Melanocyte of skin (primary cell): ENCODE measurements at places on chromosomes 2 and 18. TPM values are rescaled to one million over a fixed set of nuclear protein-coding genes. Genes with fewer than 3 reads are reported as not detected.

The ALPP gene
- total RNA-seq: not detected in 2 replicates

The ARL4C gene
- 11.9 and 19.3 TPM in 2 replicates for total RNA-seq

The CAPN14 gene
- 0.33 and 0.62 TPM in 2 replicates for total RNA-seq

The KHK gene
- 1.5 and 2.8 TPM in 2 replicates for total RNA-seq

The MREG gene
- total RNA-seq: 40.7 and 41.0 TPM in 2 replicates

The OTX1 gene
- total RNA-seq: under 0.01 and 0.34 TPM in 2 replicates

The CFAP65 gene
- under 0.01 TPM in 1 of 2 replicates, not detected in the other for total RNA-seq

The LYPD1 gene
- total RNA-seq: 122 and 204 TPM in 2 replicates

The PARD3B gene
- 4.7 and 7.7 TPM in 2 replicates for total RNA-seq

The FOXD4L1 gene
- 0.15 TPM in 1 of 2 replicates, not detected in the other for total RNA-seq

The PRKAG3 gene
- not detected in 2 replicates for total RNA-seq

The GKN2 gene
- not detected in 2 replicates for total RNA-seq

The INO80C gene
- 5.0 and 10.8 TPM in 2 replicates for total RNA-seq

The UNC80 gene
- under 0.01 and 0.77 TPM in 2 replicates for total RNA-seq

The STARD6 gene
- total RNA-seq: 0.36 TPM in 1 of 2 replicates, not detected in the other

The MAP3K19 gene
- not detected in 2 replicates for total RNA-seq

The FSHR gene
- total RNA-seq: not detected in 2 replicates

The BIN1 gene
- 52.3 and 54.4 TPM in 2 replicates for total RNA-seq

The USP37 gene
- 16.3 and 22.7 TPM in 2 replicates for total RNA-seq

The SDC1 gene
- 5.8 and 6.5 TPM in 2 replicates for total RNA-seq

The REEP1 gene
- total RNA-seq: 0.34 TPM in 1 of 2 replicates, not detected in the other

The MYO3B gene
- 0.34 and 0.36 TPM in 2 replicates for total RNA-seq

The POMC gene
- total RNA-seq: 5.1 and 15.8 TPM in 2 replicates

The UGT1A10 gene
- total RNA-seq: not detected in 2 replicates

The CHN1 gene
- total RNA-seq: 8.3 and 19.6 TPM in 2 replicates

The CYTIP gene
- total RNA-seq: not detected in 2 replicates

The CNTNAP5 gene
- total RNA-seq: under 0.01 TPM in 1 of 2 replicates, not detected in the other

The CAB39 gene
- 54.6 and 60.6 TPM in 2 replicates for total RNA-seq

The IGFBP5 gene
- 1.1 and 1.4 TPM in 2 replicates for total RNA-seq

The HOXD13 gene
- not detected in 2 replicates for total RNA-seq

The GPR155 gene
- total RNA-seq: 30.3 and 54.9 TPM in 2 replicates

The VPS54 gene
- 15.1 and 24.0 TPM in 2 replicates for total RNA-seq

The PLA2R1 gene
- 0.93 and 2.3 TPM in 2 replicates for total RNA-seq
